ENCODE measurements at places on chromosomes 3 and 15.

- no peak for DNase-seq
Measured at GRCh38 chr3:193874997-193875593, 260.9 kb upstream of the HES1 start.

GRCh38 chr3:126424039-126424717 is 29.5 kb downstream of the CFAP100 start:
- DNase-seq = no peak

DNA sequence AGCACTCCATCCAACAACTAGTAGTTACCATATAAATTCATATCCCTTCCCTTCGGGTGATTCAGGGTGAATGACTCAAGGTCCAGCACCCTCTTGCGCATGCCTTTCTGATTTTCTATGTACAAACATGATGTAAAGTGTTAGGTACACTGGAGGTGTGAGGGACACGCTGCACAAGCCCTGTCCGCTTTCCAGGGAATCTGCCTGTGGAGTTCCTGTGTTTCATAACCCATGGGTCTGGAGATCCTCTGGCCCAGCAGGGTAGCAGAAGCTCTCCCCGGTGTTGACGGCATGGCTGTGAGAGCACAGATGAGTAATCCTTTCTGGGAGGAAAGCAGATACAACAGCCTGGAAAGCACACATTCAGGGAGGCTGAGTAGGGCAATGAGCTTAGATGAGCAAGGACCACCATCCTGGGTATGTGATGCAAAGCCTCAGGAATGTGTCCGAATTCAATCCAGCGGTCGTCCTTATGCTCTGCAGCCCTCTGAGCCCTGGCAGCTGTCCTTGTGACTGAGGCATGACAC is 142.9 kb upstream of the TP63 start:
- peak; percentile 28 for DNase-seq

- DNase-seq = no peak
Measured at GRCh38 chr3:44227632-44228031, 14.1 kb upstream of the TOPAZ1 start.

GRCh38 chr3:12944849-12945248 is 103.5 kb upstream of the RPL32 start:
- DNase-seq = no peak

GRCh38 chr15:74950078-74950908 is 6.3 kb downstream of the RPP25 start:
- peak; percentile 48 for DNase-seq

GRCh38 chr15:59276225-59277178 is 69.9 kb downstream of the LDHAL6B start:
- peak; percentile 26 for DNase-seq

DNA sequence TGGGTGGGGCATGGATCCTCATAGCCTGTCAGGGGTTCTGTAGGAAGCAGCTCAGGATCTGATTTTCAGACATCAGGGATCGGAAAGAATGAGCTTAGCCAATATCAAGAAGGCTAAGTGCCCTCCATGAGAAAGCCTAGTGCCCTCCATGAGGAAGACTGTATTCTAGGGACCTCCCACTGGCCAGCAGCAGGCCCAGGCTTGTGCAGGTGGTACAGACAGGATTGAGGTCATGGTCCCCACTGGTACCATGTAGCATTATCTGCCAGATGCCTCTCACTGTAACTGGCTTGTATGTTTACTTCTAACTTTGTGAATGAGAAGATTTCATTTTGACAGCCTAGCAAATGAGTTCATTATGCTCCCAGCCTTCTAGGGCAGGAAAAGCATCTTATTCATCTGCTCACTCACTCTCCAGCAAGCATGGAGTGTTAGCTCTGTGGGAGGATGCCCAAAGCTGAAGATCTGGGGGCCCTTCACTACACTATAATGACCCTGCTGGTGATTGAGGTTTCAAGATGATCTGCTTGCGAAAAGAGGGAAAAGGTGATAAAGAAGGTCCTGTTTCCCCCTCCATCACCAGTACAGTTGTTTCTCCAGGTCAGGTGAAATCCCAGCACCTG is 7.5 kb downstream of the EPHB1 start:
- no peak for DNase-seq

GRCh38 chr3:25849641-25850385 is 59.9 kb downstream of the OXSM start:
- no peak for DNase-seq

GRCh38 chr3:76566211-76566534 is 473.7 kb upstream of the ROBO2 start:
- no peak for DNase-seq

GRCh38 chr3:55658690-55659562 is 171.8 kb upstream of the WNT5A start:
- DNase-seq = no peak

GRCh38 chr15:73593304-73594074 is 39.7 kb downstream of the NPTN start:
- no peak for DNase-seq

- peak; percentile 51 for DNase-seq
Measured at GRCh38 chr3:171108066-171108465, 81.5 kb upstream of the SLC2A2 start.

DNA sequence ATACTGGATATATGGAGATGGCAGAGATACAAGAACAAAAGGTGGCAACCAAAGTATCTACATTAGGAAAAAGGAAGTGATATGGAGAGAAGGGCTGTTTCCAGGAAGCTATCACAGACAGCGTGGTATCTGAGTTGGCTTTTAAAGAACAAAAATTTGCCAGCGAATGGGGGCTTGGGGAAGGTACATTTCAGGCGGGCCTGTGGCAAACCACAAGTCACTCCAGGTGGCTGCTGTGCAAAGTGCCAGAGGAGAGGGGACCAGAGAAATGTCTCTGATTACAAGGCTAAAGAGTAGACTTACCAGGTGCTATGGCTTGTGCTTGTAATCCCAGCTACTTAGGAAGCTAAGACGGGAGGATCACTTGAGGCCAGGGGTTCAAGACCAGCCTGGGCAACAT is 91.1 kb downstream of the MSL2 start:
- no peak for DNase-seq

DNA sequence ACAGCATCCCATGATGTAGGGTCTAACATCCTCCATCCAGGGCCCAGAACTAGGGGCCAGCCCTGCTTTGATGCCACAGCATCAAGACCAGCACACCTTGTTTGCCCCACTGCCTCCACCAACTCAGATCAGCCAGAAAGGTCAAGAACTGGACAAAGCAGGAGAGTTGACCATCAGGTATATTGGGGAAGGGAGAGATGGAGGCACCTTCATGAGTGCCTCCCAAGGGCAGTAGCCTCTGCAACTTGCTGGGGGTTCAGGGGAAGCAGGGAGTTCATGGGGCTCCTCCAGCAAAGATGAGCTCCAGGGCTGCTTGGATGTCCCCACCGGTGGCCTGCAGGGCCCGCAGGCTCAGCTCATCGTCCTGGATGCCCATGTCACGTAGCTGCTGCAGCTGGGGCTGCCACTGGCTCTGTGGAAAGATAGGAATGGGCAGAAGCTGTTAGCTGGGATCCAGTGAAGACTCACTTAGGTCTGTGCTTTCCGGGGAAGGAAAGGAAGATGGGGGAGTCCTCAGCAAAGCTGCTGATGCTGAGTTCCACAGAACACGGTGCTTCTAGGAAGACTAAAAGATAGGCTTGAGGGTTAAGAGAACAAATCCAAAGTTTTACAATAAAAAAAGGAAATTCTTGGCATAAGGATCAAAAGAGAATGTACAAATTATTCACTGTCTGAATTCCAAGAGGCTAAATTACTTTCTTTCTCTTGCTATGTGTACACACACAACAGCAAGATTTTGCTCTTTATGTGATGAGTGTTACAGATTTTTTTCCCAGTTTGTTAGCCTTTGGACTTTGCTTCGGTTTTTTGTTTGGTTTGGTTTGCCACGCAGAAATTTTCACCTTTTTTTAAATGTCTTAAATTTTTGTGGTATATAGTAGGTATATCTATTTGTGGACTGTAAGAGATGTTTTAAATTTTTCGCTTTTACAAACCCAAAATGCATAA is 12.3 kb upstream of the SEMA7A start:
- DNase-seq = no peak

GRCh38 chr3:78571486-78571885 is 1196.3 kb downstream of the ROBO1 start:
- DNase-seq = no peak

GRCh38 chr15:60091157-60091556 is 87.0 kb downstream of the FOXB1 start:
- no peak for DNase-seq

GRCh38 chr3:134255404-134255803 is 4.7 kb upstream of the RYK start:
- DNase-seq = no peak

DNA sequence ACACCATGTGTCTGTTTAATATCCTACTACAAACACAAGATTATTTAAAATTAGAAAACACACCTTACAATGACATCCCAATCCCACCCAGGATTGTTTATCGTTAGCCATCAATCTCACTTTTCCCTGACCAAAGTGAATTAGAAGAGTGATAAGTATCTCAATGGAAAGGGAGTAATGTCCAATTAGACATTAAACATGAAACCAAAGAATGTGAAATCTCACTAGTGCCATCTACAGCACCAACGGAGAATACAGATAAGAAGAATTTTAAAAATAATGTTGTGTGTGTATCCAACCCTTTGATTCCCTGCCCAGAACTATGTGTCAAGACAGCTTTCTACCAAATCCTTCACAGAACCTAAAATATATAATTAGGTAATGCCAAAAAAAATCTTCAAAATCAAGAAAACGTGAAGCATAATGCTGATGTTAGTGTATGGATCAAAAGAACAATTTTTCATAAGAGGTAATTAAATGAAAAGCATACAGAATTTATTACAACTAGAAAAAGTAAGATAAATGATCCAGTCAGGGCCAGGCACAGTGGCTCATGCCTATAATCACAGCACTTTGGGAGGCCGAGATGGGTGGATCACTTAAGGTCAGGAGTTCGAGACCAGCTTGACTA is 64.2 kb downstream of the SCAPER start:
- DNase-seq = peak; percentile 27

DNA sequence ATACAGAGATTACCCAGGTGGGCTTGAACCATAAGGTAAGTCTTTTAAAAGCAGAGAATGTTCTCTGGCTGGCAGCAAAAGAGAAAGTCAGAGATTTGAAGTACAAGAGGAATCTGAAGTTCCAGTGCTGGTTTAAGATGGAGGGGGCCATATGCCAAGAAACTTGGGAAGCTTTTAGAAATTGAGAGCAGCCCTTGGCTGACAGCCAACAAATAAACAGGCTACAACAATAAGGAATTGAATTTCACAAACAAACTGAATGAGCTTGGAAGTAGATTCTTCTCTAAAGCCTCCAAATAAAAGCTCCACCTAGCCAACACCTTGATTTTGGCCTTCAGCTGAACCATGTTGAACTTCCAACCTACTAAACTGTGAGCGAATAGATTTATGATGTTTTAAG is 85.7 kb downstream of the TRIM42 start:
- no peak for DNase-seq

DNA sequence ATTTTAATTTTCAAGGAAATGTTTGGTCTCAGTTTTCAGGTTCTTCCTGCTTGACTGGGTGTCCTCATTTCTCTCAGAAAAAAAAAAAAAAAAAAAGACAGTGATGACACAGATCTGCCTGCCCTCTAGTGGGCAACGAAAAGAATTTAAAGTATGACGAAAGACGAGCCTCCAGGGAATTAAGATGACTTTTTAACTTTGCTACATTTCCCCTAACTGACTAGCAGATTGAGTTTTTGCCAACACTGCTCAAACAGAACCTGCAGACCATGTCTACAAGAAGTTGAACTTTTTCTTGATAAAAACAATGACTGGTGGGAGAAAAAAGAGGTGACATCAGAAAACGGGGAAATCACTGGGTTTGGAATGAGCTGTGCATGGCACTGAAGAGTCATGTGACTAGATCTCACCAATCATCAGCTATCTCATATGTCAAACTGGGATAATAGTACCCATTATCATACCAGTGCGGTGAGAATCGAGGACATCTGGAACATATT is 40.8 kb downstream of the EOMES start:
- DNase-seq = peak; percentile 55

- no peak for DNase-seq
Measured at GRCh38 chr15:62559381-62559733, 394.3 kb upstream of the C2CD4B start.

DNA sequence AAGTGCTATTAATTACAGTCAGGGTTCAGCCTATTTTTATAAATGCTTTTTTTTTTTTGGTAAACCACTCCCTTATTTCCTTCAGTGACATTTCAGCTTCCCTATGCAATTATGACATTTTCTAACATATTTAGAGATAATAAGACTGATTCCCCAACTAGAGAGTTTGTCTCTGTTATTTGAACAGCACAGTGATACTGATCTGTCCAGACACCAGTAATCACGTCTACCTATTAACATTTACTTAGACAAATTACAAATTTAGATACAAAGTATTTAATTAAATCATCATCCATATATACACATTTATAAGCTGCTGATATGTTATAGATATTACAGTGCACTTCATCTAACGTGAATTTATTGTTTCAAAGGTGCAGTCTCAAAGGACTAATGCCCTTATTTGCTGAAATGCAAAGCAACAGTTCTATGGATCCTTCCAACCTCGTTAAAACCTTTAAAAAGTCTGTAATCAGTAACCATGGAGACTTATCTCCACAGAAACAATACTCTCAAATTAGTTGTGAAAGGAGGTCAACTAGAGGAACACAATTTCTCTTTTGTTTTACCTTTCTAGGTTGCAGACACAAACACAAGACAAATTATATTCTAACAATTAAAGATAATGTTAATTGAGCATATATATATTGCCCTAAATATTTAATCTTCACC is 1531.1 kb downstream of the SI start:
- DNase-seq = no peak

DNA sequence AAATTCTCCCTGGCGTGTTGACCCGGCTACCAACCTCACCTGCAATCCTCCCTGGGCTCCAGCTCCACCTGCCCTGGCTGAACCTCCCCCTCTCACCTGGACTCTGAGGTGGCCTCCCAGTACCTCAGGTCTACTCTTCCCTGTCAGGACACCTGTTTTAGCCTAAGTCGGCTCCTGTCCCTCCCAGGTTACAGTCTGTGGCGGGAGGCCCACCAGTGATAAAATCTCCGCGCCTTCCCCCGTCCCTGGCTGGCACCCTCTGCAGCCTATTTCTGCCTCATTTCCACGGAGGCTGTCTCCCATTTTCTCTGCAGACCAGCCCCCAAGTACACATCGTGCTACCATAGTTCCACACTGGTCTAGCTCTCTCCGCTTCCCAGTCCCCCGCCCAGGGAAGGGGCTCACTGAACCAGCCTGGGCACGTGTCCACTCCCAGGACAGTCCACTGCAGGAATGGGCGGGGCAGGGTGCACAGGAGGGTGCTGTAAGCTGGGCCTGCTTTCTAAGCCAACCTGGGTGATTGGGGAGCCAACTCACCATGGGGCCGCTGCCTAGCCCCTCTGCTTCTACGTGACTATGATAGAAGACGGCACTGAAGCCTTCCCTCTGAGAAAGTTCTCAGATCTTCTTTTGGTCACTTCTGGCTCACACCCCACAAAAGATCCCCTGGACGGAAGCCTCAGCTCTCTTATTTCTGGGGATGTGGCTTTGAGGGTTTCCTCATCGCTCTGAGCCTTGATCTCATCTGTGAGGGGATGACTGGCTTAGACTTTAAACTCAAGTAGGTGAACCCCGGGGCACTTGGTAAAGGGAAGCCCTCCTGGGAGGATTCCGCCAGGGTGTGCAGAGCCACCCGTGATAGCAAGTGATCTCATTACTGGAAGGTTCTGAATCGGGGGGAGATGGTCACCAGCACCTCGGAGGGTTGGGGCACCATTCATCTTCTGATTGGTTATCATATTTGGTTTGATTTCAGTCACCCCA is 96.6 kb downstream of the NSMCE3 start:
- no peak for DNase-seq
